CD4-positive, alpha-beta T cell treated with Interleukin-6 for 4 hours (primary cell): ENCODE measurements at places on chromosomes 16 and 17.

DNA sequence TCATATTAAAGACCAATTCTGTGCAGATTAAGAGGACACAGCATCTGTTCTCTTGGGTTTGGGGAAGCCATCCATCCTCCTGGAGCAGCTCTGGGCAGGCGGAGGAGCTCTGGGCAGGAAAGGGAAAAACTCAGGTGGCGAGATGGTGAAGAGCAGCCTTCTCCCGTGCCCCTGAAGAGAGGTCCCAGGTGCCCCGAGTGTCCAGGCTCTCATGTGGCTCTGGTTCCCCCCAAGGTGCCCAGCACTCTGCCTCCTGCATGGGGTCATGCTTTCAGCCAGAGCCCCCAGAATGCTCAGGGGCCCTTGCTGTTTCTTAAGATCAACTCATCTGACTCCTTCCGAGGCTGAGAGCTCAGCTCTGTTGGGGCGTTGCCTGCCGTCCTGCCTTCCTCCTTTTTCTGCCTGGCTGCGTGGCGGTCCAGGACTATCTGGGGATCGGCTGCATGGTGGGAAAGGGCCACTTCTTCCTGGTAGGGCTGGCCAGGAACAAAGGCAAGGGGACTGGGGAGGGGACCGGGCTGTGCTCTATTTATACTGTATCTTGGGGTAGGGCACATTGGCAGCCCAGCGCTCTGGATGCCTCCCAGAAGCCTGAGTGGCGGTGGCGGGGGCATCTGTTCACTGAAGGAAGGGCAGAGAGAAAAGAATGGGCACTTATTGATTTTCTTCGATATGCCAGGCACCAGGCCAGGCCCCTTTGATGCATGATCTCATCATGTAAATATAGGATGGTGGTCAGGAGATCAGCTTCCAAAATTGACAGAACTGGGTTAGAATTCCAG lies 103.2 kb upstream of the SDK2 start:
- no peak for DNase-seq

DNA sequence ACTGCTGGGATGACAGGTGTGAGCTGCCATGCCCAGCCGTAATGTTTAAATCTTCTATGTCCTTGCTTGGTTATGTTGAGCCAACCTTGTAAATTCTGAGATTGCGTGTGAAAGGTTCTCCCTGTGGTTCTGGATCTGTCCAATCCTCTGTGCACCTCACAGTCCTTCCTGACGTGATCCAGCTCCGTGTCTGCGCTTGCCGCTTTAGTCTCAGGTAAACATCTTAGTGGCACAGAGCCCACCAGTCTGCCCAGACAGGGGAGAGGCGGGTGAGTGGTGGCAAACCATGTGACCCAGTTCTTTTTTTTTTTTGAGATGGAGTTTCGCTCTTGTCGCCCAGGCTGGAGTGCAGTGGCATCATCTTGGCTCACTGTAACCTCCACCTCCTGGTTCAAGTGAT lies 13.9 kb downstream of the SLC25A10 start:
- no peak for DNase-seq

DNA sequence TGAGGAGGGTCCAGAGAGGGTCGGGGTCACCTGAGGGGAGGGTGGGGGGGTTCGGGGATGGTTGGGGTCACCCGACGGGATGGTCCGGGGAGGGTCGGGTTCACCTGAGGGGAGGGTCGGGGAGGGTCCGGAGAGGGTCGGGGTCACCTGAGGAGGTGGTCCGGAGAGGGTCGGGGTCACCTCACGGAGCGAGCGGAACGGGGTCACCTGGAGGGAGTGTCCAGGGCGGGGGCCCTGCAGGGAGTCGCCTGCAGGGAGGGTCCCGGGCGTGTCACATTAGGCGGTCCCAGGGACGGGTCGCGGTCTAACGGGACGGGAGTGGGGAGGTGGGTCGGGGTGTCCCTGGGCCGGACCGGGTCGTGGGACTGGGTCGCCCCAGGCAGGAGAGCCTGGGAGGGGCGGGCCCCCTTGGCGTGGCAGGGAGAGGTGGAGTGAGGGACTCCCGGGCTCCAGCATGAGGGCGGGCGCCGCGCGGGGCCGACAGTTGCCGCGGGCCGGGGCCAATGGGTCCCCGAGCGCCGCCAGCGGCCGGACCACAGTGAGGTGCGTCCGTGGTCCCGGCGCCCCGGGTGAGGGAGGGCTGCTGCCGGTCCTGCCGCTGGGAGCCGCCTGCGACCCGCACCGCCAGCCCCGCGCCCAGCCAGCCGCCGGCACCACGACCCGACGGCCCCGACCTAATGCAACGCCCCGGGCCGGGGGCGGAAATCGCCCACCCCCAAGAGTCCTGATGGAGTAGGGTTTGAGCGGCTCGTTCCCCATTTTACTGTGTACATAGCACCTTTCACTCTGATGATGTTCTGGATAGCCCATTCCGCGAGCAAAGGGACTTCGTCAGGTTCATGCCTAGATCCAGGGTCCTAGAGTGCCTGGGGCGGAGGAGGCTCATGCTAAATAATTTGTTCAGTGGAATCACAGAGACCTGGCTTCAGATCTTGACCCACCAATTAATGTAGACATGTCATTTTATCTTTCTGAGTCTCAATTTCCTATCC lies 1.2 kb upstream of the ABCA3 start:
- DNase-seq = no peak

DNA sequence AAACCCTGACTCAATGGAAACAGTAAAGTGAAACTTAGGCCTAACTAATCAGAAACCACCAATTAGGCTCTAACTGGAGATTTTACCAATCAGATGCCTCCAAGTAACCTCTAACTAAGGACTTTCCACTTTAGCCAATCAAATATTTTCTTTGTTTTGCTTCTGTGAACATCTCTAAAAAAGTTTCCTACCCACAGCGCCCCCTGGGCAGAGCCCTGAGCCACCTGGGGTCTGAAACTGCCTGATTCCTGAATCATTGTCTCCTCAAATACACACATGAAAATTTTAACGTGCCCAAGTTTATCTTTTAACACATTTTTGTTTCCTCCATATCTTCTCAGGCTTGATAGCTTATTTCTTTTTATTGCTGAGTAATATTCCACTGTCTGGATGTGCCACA lies 19.0 kb downstream of the ADAD2 start:
- no peak for DNase-seq

GRCh38 chr17:74857191-74857590 lies 2.5 kb downstream of the GRIN2C start:
- DNase-seq = no peak

DNA sequence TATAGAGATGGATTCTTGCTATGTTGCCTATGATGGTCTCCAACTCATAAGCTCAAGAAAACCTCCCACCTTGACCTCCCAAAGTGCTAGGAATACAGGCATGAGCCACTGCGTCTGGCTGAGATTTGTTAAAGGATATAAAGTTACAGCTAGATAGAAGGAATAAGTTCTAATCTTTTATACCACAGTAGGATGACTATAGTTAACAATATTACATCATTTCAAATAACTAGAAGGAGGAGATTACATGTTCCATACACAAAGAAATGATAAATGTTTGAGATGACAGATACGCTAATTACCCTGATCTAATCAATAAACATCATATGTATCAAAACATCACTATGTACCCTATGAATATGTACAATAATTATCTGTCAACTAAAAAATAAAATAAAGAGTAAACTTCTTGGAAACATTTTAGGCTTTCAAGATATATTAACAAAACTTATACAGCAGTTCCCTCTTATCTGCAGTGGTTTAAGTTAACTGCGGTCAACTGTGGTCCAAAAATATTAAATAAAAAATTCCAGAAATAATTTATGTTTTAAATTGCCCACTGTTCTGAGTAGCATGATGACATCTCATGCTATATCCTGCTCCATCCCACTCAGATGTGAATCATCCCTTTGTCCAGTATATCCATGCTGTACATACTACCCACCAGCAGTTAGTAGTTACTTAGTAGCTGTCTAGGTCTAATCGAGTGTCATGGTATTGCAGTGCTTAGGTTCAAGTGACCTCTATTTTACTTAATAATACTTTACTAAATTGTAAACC lies 129.2 kb upstream of the NACA2 start:
- no peak for DNase-seq

DNA sequence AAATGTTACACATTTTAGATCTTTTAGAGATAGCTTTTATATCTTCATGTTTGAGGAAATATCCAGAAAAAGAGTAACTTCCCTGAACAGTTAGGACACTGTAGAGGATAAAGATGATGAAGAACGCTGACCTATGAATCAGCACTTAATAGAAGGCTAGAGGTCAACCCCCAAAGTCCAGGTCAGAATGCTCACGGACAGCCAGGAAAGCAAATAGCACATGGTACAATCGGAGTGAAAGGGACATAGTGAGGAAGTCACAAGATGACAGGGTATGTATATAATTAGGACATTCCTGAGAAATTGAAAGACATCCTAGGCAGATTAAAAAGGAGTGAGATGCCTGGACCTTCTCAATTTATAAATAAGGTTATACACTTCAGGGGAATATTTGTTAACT lies 55.1 kb upstream of the CNTNAP4 start:
- DNase-seq = no peak

- no peak for DNase-seq
Measured at GRCh38 chr16:67449336-67449735, 18.4 kb downstream of the HSD11B2 start.

- no peak for DNase-seq
Measured at GRCh38 chr17:75738218-75738802, 17.1 kb downstream of the ITGB4 start.
